ENCODE measurements at places on chromosomes 6 and 20.

GRCh38 chr20:44050327-44050726 lies 135.7 kb downstream of the TOX2 start:
- no peak for DNase-seq

DNA sequence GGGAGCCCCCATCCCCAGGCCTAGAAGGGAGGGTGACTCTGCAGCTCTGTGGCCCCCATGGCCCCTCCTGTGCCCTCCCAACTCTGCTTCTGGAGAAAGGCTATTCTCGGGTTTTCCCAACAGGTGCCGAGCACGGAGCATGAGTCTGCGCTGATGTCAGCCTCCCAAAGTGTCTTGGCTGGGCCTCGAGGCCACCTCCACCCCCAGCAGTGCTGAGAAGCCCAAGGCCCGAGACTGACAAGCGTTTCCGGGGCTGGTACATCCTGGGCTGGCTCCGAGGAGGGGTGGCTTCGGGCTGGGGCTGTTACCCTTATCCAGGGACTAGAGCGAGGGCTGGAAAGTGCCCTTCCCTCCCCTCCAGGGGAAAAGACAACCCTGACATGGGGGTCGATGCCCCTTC lies 60.2 kb upstream of the GATA5 start:
- no peak for DNase-seq

GRCh38 chr20:22544462-22544861 lies 39.9 kb downstream of the FOXA2 start:
- no peak for DNase-seq

GRCh38 chr20:32040142-32040953 lies 11.7 kb upstream of the HCK start:
- DNase-seq: no peak

GRCh38 chr6:17851001-17851719 lies 136.3 kb downstream of the KIF13A start:
- peak; percentile 2 for DNase-seq

DNA sequence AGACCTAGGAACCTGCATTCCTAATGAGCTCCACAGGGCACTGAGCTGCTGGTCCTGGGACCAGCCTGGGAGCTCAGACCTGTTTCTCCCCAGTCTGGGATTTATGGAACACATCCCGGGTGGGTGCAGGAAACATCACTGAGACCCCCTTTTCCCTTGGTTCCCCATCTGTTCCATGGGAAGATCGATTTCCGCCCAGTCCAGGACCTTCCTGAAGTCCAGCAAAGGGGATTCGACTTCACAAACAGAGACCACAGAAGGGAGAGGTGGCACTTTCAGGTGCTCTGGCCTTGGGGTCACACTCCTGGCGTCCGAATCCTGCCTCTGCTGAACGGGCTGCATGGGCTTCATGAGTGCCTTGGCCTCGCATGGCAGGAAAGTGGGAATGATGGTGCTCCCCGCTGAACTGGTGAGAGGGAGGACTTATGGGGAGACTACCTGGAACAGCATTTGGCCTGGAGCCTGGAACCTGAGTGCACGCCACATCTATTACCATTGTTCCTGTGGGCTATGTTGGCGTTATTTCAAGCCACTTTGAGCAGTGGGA lies 296.3 kb downstream of the TAF4 start:
- no peak for DNase-seq

GRCh38 chr6:55836945-55837344 lies 38.4 kb downstream of the BMP5 start:
- DNase-seq: no peak

DNA sequence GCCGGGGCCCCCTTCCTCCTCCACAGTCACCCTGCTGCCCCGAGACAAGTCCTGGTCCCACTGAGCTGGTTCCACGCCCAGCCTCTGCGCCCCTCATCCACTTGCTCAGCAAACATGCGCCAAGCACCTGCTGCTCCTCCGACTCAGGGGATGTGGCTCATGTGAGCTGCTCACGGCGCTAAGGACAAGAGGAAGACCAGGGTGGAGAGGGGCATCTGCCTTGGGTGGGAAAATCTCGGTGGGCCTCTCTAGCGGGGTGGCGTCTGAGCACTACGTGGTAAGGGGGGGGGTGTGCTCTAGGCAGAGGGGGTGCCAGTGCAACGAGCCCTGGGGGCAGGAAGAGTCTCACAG lies 4.5 kb downstream of the LAMA5 start:
- DNase-seq: no peak

- no peak for DNase-seq
Observed at GRCh38 chr6:147544420-147544819, 35.9 kb downstream of the SAMD5 start.

DNA sequence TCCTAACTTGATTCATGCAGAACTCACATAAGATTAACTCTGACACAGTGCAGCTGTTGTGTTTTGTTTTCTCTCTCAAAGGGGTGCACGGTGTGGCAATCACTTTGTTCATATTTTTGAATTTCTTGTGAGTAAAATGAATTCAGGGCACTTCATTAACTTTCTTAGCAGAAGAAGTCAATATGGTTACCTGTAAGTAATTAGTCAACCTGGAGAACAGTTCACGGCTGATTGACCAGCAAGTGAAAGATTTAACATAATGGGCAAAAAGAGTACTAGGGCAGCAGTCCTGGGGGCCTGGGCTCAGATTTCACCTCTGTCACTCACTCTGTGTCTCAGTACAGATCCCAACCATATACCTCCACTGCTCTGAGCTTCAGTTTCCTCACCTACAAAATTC lies 102.4 kb upstream of the SPTLC3 start:
- DNase-seq: no peak

- DNase-seq: no peak
Observed at GRCh38 chr6:56024931-56025330, 149.5 kb upstream of the BMP5 start.

- DNase-seq: no peak
Observed at GRCh38 chr6:75818098-75818855, 69.2 kb downstream of the MYO6 start.

GRCh38 chr6:46061497-46061896 lies 45.8 kb upstream of the CLIC5 start:
- no peak for DNase-seq

DNA sequence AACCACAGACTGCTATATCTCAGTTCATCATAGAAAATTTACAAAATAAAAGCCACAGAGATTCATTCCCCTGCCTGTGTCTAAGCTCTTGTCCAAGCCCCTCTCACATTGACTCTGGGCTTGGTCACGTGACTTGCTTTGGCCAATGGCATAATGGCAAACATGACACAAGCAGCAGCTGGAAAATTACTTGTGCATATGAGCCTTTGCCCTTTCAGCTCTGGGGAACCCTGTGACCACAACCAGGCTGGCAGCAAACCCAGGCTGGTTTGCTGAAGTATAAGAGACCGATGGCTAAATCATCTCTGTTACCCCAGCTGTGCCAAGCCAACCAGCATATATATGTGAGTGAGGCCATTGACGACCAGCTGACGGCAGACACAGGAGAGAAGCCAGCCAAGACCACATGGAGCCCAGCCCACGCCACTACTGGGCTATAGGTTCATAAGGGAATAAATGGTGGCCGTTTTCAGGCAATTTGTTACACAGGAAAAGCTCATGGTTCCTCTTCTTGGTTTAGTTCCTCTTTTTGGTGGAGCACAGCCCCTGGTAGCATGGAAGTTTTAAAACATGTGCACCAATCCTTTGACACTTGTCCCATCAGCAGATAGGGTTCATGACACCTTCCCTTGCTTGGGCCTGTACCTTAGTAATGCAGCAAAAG lies 31.8 kb upstream of the RSPO4 start:
- peak; percentile 10 for DNase-seq

- DNase-seq: no peak
Observed at GRCh38 chr6:157637516-157637915, 185.5 kb upstream of the SNX9 start.

DNA sequence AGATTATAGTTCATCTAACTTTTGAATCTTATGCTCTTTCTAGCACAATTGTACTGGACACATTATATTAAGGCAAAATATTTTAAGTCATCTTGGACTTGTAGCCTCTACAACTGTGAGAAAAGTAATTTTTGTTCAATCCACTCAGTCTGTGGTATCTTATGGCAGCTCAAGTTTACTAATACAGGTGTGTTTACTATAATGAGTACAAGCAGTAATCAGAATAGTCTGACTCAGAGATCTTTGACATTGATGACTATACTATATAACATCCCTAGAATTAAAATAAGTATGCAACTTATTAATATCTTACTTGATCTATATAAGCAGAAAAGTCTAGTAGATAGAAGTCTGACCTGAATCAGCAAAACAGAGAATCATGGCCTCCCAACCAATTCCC lies 40.7 kb upstream of the PRSS16 start:
- no peak for DNase-seq

DNA sequence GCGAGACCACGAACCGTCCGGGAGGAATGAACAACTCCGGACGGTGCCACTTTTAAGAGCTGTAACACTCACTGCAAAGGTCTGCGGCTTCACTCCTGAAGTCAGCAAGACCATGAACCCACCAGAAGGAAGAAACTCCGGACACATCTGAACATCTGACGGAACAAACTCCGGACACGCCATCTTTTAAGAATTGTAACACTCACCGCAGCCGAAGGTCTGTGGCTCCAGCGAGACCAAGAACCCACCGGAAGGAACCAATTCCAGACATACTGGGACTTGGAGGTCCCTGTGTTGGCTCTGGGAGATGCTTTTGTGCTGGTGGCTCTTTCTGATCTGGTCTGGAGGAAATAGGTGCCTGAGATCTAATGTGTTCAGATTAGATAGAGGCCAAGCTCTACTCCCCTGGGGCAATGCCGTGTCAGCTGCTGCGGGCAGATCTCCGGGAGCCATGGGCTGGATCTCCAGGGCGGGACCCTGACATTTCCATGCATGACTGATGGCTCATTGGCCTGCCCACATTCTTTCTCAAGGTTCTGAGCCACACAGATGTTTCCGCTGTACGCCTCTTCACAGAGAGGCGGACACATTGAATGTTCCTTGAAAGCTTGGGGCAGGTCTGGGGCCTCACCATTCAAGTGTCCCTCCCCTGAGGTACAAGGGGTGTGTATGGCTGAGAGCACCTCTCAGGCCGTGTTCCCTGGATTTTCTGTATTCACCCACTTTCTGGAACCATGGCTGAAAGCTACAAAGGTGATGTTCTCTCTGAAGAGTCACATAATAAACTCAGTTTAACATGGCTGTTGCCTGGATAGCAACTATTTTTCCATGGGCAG lies 29.3 kb downstream of the GMPR start:
- DNase-seq: no peak

- DNase-seq: no peak
Observed at GRCh38 chr6:107699254-107699653, 124.9 kb downstream of the SCML4 start.

- no peak for DNase-seq
Observed at GRCh38 chr6:166927240-166927934, 29.0 kb downstream of the RNASET2 start.

DNA sequence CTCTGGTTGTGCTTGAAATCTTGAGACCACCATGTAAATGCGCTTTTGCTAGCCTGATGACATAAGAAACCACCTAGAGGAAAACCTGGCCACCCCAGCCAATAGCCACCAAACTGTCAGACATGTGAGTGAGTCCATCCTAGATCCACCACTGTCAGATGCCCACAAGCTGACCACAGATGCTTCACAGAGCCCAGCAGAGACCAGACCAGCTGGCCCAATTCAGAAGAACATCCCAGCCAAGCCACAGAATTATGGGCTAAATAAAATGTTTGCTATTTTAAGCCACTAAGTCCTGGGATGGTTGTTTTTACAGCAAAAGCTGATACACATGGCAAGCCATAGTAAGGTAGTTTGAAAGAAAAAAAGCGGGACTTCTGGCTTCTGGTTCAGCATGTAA lies 425.3 kb downstream of the KIF16B start:
- DNase-seq: no peak

DNA sequence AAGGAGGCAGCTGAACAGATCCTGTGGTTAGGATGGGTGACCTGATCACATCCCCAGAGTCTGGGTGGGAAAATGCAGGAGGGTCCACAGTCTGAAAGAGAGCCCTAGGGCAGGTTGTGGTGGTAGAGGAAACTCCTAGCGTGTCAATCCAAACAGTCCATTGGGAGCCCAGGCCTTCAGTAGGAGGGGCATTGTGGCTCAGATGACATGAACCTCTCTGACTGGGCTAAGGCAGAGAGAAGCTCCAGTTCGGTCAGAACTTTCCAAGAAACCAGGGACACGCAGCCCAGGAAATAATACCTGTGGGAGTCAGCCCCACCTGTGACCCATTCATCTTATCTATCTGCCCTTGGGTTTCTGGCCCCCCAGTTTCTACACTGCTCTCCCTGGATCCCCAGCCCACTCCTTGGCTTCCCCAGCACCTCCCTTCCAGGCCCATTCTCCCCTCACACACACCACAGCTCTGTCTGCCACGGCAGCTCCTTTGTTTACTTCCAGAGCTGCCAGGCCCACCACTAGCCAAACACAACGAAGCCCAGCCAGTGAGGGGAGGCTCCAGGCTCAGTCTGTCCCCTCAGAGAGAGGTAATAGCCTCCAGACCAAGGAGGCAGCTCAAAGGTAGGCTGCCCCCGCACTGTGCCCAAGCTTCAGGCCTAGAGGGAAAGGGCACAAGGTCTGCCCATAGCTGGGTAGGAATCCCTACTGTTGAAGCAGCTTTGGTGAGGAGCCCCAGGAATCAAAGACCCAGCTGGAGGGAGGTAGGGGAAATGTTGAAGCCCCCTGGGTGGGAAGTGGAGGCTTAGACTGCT lies 6.2 kb downstream of the GDF5 start:
- DNase-seq: no peak

DNA sequence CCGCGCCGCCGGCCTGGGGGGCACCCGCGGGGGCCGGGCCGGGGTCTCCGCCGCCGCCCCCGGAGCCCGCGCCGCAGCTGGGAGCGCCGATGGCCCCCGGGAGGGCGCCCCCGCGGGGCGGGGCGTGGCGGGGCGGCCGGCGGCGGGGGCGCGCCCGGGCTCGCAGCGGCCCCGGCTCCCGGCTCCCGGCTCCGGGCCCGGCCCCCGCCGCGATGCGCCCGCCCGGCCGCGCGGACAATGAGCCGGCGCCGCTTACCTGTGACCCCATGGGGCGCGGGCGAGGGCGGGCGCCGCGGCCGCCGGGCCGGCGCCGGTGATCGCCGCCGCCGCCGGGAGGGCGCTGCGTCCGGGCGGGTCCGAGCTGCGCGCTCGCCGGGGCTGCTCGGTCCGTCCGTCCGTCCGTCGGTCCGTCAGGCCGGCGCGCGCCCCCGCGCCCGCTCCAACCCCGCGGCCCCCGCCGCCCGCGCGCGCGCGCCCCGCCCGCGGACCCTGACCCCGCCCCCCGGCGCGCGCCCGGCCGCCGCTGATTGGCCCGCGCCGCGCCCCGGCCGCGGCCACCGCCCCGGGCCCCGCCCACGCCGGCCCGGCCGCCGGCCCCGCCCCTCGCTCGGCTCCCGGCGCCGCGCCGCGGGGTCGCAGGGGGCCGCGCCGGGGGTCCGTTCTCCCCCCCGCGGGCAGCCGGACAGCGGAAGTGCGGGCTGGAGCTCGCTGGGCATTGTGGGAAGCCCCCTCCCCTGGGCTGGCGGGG lies at the start of gene ZBTB46:
Gene ZBTB46, minus strand, starts transcription at position 424 of the 748 bp plus-strand sequence. CDS start 40,507 bp downstream, outside the sequence.
- peak; percentile 36 for DNase-seq

DNA sequence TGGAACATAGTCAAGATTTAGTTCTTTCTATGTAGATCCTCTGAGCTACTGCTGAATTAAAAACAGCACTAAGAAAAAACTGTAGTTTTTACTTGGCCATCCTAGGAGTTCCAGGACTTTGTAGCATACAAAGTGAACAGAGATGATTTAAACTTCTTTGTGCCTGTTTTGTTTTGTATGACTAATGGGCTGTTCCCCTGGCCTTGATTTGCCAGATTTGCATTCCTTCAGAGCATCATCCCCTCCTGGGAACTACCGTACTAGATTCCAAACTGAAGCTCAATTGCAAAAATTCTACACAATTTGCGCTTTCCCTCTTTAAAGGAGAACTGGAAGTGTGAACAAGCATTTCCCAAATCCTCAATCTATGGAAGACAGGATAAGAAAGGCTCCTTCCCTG lies 23.1 kb downstream of the ACOT13 start:
- no peak for DNase-seq

Measured in activated CD4-positive, alpha-beta T cell treated with anti-CD3 and anti-CD28 coated beads, Interleukin-10, Interleukin-2, amounts not matched to agents 100 ng/mL and 50 ng/mL, durations not matched to agents 16 hours and 8 hours (primary cell).